ENCODE measurements at places on chromosomes 11 and 22. TPM values are rescaled to one million over a fixed set of nuclear protein-coding genes. Genes with fewer than 3 reads are reported as not detected.

HPS4 gene
- 39.3 TPM for total RNA-seq

TRIM68 gene
- 15.9 TPM for total RNA-seq

CRYAB gene
- not detected for total RNA-seq

GRCh38 chr11:13105237-13105844 lies 96.2 kb downstream of the RASSF10 start:
- H3K27ac ChIP-seq: no peak overlapping the region
- no peak overlapping the region for H3K4me3 ChIP-seq
- DNase-seq: no peak
- peaks cover 1% of the 10 kb centered on the region for H3K36me3 ChIP-seq
- peaks cover 31% of the 10 kb centered on the region for H3K27me3 ChIP-seq

GRCh38 chr22:42884616-42885375 lies 27.7 kb upstream of the ARFGAP3 start:
- DNase-seq: no peak
- H3K27me3 ChIP-seq: no peaks in the 10 kb centered on the region
- no peak overlapping the region for H3K27ac ChIP-seq
- peaks cover 5% of the 10 kb centered on the region for H3K36me3 ChIP-seq
- H3K4me1 ChIP-seq: peaks cover 19% of the 10 kb centered on the region
- H3K4me3 ChIP-seq: no peak overlapping the region

- no peaks in the 10 kb centered on the region for H3K36me3 ChIP-seq
- no peak for DNase-seq
- no peaks in the 10 kb centered on the region for H3K4me1 ChIP-seq
- no peak overlapping the region for H3K27ac ChIP-seq
Measured at GRCh38 chr11:19193916-19194315, 7.9 kb downstream of the CSRP3 start.

GRCh38 chr11:18332302-18332701 lies 9.9 kb downstream of the GTF2H1 start:
- no peak overlapping the region for H3K4me3 ChIP-seq
- H3K36me3 ChIP-seq: peaks cover 42% of the 10 kb centered on the region
- no peaks in the 10 kb centered on the region for H3K27me3 ChIP-seq
- H3K27ac ChIP-seq: peak overlapping the region; percentile 65

GRCh38 chr22:26825960-26826935 lies 168.9 kb downstream of the MIAT start:
- no peak overlapping the region for H3K4me3 ChIP-seq
- DNase-seq: no peak
- H3K27me3 ChIP-seq: peaks cover 2% of the 10 kb centered on the region
- H3K27ac ChIP-seq: no peak overlapping the region
- no peaks in the 10 kb centered on the region for H3K36me3 ChIP-seq
- no peaks in the 10 kb centered on the region for H3K4me1 ChIP-seq

- H3K27me3 ChIP-seq: peaks cover 3% of the 10 kb centered on the region
- no peak overlapping the region for H3K27ac ChIP-seq
- DNase-seq: no peak
- H3K36me3 ChIP-seq: no peaks in the 10 kb centered on the region
- peaks cover 8% of the 10 kb centered on the region for H3K4me1 ChIP-seq
- no peak overlapping the region for H3K4me3 ChIP-seq
Measured at GRCh38 chr11:126483621-126484195, 128.2 kb downstream of the ST3GAL4 start.

GRCh38 chr11:33945481-33946268 lies 53.8 kb upstream of the LMO2 start:
- H3K4me3 ChIP-seq: no peak overlapping the region
- H3K36me3 ChIP-seq: no peaks in the 10 kb centered on the region
- peaks cover 14% of the 10 kb centered on the region for H3K27me3 ChIP-seq

DNA sequence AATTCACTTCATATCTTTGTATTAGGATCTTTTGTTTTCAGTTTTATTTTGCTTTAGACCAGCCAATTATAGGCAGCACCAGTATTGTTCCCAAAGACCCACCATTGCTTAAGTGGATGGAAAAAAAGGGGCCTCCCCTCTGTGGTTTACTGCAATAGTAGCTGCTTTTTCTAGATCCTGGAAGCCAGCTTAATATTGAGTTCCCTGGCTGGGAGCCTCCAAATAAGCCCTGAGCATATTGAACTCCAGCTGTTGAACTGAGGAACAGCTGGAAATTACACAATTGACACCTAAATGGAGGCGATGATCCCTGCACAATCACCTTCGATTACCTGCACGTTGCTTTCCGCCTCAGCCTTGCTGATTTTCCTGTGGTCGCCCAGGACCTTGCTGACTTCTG lies 576.0 kb downstream of the SOX6 start:
- H3K36me3 ChIP-seq: no peaks in the 10 kb centered on the region
- no peaks in the 10 kb centered on the region for H3K4me1 ChIP-seq
- no peak overlapping the region for H3K27ac ChIP-seq

GRCh38 chr22:45452565-45453379 lies 39.3 kb downstream of the RIBC2 start:
- peaks cover 5% of the 10 kb centered on the region for H3K27me3 ChIP-seq
- no peaks in the 10 kb centered on the region for H3K36me3 ChIP-seq
- no peaks in the 10 kb centered on the region for H3K4me1 ChIP-seq
- H3K4me3 ChIP-seq: no peak overlapping the region

DNA sequence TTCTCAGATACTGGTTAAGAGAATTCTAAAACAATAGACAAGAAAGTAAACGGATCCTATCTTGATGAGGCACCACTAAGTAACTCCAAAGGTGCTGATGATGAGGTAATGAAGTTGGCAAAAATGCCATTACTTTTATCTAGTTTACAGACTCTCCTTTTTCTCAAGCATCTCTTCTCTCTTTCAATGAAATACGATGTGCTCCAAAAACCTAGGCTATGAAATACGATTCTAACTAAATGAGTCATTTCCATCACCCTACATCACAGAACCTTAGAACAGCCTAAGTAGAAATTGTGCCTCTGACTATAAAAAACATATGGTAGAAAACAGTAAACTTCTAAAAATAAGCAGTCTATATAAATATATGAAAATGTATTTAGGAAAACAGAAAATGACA lies 58.9 kb upstream of the ARHGAP32 start:
- H3K27me3 ChIP-seq: no peaks in the 10 kb centered on the region
- no peak for DNase-seq
- no peak overlapping the region for H3K27ac ChIP-seq
- H3K4me1 ChIP-seq: peaks cover 4% of the 10 kb centered on the region

DNA sequence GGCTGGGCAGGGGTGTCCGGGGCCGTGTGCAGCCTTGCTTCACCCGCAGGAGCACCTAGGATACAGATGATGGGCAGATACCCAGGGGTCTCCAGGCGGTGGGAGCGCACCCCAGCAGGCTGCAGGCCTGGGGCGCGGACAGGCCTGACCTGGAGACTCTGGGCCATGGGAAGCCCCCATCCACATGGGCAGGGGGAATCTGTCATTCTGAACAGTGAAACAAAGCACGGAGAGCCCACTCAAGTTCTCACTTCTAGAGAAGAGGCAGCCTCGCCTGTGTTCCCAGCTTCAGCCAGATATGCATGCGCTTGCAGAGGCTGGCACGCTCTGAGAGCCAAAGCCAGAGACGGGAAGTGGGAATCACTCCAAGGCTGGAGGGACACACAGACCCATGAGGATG lies 333.1 kb downstream of the BRD1 start:
- no peaks in the 10 kb centered on the region for H3K4me1 ChIP-seq
- no peak overlapping the region for H3K4me3 ChIP-seq
- DNase-seq: no peak
- no peak overlapping the region for H3K27ac ChIP-seq

DNA sequence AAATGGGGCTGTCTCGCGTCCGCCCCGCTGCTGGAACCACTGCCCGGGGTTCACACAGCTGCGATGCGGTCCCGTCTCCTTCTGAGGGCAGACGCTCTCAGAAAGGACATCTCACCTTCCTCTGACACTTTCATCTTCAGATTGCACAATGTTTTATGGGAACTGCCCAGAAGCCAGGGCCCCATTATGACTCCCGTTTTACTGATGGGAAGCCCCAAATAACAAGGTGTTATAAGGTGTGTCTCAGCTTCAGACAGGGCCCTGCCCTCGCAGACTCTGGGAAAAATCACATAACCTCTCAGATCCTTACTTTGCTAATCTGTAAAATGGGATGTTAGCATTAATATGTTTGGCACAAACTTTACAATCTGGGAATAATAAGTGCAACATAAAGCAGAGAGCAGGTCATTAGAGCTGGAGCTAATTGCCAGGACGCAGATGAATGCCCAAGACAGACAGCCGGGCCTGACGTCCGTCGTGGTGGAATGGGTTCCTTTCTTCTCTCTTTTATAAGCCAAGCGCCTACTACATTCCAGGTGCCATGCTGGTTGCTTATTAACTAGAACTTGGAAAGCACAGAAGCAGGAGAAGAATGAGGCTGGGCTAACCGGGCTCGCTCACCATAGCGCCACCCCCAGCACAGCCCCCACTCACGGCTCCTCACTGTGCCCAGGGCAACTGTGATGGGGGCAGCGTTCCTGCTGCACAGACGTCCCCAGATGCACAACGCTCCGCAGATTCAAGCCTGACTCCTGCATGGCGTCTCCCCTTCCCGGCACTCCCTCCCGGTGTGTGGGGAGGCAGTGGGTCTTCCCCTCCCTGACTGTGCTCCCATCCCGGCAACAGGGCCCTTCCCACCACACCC lies 43.8 kb downstream of the TRMU start:
- peaks cover 2% of the 10 kb centered on the region for H3K4me1 ChIP-seq
- no peak for DNase-seq

DNA sequence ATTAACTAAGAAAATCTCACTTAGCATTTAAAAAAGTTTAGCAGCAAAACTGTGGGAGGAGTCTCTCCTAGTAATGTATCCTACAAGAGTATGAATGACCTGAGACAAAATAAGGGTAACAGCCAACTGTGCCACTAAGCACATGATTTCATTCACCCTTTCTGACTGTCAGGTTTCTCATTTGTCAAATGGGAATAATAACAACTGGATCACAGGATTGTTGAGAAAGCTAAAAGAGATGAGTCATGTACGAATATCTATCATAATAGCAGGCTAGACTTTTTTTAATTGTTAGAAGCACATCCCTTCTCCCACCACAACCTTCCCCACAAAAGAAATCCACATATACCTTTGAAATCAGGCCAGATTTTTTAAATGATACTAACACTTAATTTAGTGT lies 39.5 kb downstream of the MTMR2 start:
- H3K36me3 ChIP-seq: peaks cover 24% of the 10 kb centered on the region
- H3K27me3 ChIP-seq: no peaks in the 10 kb centered on the region
- DNase-seq: no peak
- H3K27ac ChIP-seq: no peak overlapping the region

DNA sequence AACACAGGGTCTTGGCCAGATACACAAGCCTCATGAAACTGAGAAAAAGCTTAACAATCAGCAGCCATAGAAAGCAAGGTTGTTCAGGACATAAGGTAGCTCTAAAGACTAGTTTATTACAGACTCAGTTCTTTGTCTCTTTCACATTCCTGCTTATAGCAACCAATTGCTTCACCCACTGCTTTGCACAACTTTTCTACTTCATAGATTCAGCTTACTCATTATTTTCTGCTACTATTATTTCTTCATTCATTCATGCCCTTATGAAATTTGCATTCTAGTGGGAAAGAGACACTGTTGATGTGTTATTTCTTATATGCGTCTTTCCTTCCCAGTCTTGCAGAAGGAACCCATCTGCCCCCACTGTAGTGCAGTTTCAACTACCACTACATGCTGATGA lies 4.7 kb downstream of the CCDC34 start:
- no peak overlapping the region for H3K4me3 ChIP-seq
- DNase-seq: no peak
- H3K27ac ChIP-seq: no peak overlapping the region
- H3K36me3 ChIP-seq: peaks cover 3% of the 10 kb centered on the region

- H3K27ac ChIP-seq: no peak overlapping the region
- peaks cover 7% of the 10 kb centered on the region for H3K27me3 ChIP-seq
- peak; percentile 69 for DNase-seq
- H3K4me1 ChIP-seq: no peaks in the 10 kb centered on the region
Measured at GRCh38 chr11:70755410-70756158, 357.3 kb downstream of the CTTN start.

GRCh38 chr11:36238036-36238631 lies 51.1 kb downstream of the COMMD9 start:
- H3K27ac ChIP-seq: no peak overlapping the region
- no peak overlapping the region for H3K4me3 ChIP-seq
- DNase-seq: no peak
- no peaks in the 10 kb centered on the region for H3K4me1 ChIP-seq
- H3K27me3 ChIP-seq: no peaks in the 10 kb centered on the region

DNA sequence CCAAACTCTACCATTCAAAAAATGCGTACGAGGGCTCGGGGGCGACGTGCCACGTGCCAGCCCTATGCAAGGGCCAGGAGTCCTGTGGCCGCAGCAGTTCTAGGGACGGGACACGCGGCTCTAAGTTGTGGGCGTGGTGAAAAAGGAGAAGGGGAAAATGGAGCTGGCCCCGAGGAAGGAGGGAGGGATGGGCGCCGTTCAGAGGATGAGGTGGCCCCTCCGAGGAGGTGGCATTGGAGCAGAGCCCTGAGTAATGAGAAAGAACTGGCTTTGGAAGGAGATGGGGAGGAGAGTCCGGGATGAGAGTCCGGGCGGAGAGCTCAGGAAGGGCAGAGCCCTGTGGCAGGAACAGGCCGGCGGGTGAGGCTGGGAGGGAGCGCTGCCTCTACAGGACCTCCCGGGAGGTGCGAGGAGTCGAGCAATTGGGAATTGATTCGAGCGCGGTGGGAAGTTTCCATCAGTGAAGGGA lies 21.0 kb downstream of the OTUB1 start:
- H3K36me3 ChIP-seq: no peaks in the 10 kb centered on the region
- H3K4me1 ChIP-seq: peaks cover 5% of the 10 kb centered on the region
- DNase-seq: no peak
- H3K4me3 ChIP-seq: no peak overlapping the region
- peaks cover 34% of the 10 kb centered on the region for H3K27me3 ChIP-seq

GRCh38 chr11:114166362-114166761 lies 106.9 kb downstream of the ZBTB16 start:
- DNase-seq: no peak
- peaks cover 50% of the 10 kb centered on the region for H3K4me1 ChIP-seq
- H3K36me3 ChIP-seq: peaks cover 1% of the 10 kb centered on the region
- no peak overlapping the region for H3K4me3 ChIP-seq
- no peaks in the 10 kb centered on the region for H3K27me3 ChIP-seq
- H3K27ac ChIP-seq: peak overlapping the region; percentile 80

DNA sequence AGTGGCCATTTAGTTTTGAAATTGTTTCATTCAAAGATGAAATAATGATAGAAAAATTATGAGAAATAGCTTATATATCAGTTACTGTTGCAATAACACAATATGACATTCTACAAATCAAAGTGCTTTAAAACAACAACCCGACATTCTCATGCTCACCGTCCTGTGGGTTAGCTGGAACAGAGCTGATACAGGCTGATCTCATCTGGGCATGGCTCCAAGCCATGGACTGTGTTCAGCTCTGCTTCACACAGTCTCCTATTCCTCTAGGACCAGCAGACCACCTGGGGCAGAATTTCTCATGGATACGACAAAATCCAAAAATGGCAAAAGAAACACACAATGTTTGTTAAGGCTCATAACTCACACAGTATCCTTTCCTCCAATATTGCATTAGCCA lies 178.6 kb downstream of the CNTN5 start:
- no peak for DNase-seq
- no peaks in the 10 kb centered on the region for H3K36me3 ChIP-seq
- H3K27ac ChIP-seq: no peak overlapping the region
- H3K27me3 ChIP-seq: no peaks in the 10 kb centered on the region
- H3K4me1 ChIP-seq: no peaks in the 10 kb centered on the region

All from activated CD8-positive, alpha-beta memory T cell treated with anti-CD3 and anti-CD28 coated beads, Interleukin-2, amount 10 ng/mL, durations not matched to agents 7 days and 5 days (primary cell).